Upper lobe of right lung (tissue), 1 donor: ENCODE measurements at places on chromosomes 5 and 9.

GRCh38 chr5:40680741-40681362 is 1.1 kb downstream of the PTGER4 start:
- peak; percentile 67 for DNase-seq

- no peak for DNase-seq
These were observed 12.3 kb upstream of the KCNIP1 start for GRCh38 chr5:170491479-170491878.

DNA sequence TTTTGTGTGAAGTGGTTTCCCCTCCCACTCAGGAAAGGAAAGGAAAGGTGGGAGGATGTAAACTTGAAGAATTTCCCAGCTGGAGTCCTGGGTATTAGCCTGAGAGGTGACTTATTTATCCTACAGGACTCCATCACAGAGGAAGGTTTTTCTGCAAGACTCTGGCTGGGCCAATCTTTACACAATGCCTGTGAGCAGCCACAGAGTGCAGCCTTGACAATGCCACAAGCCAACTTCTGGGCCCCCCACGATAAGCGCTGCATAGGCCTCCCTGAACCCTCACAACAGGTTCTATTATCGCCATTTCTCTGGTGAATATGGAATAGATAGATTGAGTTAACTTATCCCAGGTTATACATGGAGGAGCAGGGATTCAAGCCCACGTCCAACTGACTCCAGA is 12.4 kb downstream of the TTC39B start:
- no peak for DNase-seq

GRCh38 chr9:5917888-5918287 is 27.2 kb downstream of the MLANA start:
- no peak for DNase-seq

- DNase-seq = no peak
These were observed 95.1 kb downstream of the IQGAP2 start for GRCh38 chr5:76497986-76498717.

GRCh38 chr5:95912029-95912428 is 49.6 kb downstream of the ELL2 start:
- no peak for DNase-seq

DNA sequence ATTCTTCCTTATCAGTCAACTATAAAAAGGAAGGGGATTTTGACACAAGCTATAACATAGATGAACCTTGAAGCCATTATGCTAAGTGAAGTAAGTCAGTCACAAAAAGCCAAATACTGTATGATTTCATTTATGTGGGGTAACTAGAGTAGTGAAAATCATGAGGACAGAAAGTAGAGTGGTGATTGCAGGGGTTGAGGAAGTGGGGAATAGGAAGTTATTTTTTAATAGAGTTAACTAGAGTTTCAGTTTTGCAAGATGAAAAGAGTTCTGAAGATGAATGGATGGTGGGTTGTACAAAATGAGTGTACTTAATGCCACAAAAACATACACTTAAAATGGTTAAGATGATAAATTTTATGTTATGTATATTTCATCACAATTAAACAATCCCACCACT is 65.4 kb upstream of the FAM174A start:
- DNase-seq = no peak

DNA sequence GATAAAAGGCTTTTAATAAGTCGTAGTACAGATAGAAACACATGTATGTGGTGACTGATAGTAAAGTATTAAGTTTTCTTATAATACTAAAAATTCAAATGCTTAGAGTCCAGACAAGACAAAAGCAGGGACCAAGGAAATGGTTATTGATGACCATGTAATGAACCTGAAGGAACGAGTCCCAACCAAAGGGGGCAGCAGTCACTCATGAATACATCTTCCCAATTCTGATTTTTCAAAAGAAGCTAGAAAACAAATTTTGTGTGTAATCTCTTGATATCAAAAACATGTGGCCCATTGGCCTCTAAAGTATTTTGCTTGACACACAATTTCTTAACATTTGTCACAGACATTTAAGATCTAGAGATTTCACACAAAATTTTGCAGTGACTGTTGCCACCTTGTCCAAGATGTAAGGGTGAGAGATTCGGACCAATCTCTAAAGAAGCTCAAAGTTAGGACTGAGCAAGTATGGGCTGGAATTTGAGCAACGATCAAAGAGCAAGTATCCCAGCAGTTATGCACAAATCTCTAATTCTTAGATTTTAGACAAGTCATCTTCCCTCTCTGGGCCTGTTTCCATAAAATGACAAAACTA is 66.8 kb downstream of the ARL15 start:
- no peak for DNase-seq

GRCh38 chr5:10593531-10594181 is 29.8 kb downstream of the ANKRD33B start:
- no peak for DNase-seq

DNA sequence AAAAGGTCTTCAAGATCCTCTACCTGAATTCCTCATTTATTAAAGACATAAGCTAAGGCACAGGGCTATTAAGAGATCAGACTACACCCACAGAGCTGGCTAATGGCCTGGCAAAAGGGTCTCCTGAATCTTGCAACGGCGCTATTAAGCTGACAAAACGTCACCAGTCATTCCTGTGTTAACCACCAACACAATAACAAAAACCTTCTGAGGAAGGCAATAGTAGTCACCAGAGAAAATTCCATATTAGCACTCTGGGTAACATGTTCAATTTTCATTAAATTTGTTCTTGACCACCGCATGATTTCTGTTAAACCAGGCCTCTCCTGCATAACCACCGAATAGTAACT is 77.0 kb downstream of the GNAQ start:
- DNase-seq = no peak

DNA sequence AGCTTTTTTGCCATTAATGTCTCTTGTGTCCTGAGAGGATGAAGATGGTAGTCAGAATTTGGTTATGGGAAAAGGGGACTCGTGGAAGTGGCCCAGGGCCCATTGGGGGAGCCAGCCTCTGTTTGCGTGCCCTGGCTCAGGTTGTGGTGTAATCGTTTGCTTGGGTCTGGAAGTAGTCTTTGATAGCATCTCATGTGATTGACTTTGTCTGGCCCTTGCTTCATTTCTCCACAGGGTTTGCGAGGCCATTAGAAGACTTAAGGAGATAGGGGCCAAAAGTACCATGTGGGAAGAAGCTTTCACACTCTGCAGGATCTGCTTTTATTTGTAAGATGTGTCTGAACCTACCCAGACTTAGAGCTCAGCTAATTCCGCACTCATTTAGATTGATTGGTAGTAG is 114.5 kb downstream of the FGF1 start:
- no peak for DNase-seq

- DNase-seq = no peak
These were observed 8.4 kb upstream of the RGS7BP start for GRCh38 chr5:64497386-64497785.

DNA sequence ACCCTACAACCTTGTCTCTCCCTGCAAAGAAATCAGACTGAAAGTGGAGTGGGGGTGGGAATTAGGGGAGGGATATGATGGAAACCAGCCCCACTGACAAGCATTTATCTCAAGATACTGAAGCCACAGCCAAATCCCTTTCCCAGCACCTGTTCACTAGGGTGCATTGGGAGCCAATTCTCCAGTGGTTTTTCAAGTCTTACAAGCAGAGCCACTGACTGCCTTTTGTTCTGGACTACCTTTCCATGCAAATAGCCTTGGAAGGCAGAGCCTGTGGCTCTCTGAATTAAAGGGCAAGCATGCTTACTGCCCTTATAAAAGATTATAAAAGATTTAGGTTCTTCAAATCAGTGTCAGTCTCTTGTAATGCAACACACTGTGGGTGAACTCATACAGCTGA is 8.8 kb upstream of the GGTA1 start:
- no peak for DNase-seq

DNA sequence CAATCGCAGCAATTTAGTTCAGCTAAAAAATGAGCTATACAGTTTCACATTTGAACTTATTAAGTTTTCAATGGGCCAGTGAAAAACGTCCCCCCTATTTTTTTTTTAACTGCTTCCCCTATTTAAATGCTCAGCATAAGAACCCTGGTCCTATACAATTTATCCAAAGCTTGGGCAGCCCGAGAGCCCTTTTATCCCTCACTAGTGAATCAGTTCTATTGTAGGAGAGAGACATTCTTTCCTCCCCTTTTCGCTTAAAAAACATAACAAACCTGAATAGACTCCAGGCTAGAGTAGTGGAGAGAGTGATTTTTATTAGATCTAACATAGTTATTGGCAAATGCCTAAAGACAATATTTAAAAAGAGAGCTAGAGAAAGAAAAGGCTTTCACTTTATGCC is 1.4 kb downstream of the LIX1 start:
- DNase-seq = no peak

GRCh38 chr5:65030056-65030455 is 261.3 kb downstream of the CWC27 start:
- DNase-seq = no peak

DNA sequence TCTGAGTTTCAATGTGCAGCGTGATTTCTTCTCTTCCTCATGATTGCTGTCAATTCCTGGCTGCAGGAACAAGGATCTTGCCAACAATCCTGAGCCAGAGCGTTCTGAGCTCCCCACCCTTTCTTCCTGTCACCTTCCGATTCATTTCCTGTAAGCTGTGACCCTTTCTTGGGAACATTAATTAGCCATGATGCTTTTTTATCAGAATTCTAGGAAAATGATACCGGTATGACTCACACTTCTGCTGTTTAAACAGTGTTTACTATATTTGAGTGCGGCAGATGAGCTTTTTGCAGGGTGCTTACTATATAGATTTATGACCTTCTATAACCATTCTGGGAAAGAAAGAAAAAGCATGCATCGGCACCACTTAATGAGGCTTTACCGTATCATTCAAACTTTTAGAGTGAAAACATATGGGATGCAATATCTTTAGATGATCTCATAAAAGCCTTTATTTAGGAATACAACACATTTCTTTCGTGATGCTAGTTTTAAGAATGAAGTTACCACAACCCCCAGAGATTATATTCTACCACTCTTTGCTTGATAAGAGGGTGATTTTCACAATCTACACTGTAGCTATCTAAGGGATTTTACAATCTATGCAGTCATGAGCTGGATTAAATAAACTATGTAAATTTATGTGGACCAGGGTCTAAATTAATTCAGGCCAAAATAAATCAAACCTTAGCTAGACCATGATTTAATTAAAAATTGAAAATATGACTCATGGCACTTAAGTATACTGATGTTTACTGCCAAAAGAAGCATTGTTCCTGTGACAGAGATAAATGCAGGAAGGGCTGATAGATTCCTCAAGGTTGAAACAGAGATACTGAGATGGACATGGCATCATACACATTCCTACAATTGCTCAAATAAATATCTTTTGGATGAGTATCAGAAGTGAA is 38.0 kb upstream of the OSMR start:
- no peak for DNase-seq

DNA sequence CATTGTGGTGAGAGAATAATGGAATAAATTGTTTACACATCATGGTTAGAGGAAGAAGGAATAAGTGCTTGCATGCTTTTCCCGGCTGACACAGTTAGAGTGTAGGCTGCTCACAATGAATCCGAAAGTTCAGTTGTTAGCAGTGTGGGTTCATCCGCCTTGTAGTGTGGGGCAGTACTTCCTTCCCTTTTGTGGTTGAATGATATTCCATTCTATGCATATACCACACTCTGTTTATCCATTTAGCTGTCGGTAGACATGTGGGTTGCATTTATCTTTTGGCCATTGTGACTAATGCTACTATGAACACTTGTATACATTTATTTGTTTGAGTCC is 84.0 kb downstream of the COL5A1 start:
- DNase-seq = no peak

GRCh38 chr5:1727571-1727970 is 72.1 kb downstream of the MRPL36 start:
- DNase-seq = peak; percentile 48

GRCh38 chr9:84668196-84669012 is 1.1 kb upstream of the NTRK2 start:
- peak; percentile 76 for DNase-seq

DNA sequence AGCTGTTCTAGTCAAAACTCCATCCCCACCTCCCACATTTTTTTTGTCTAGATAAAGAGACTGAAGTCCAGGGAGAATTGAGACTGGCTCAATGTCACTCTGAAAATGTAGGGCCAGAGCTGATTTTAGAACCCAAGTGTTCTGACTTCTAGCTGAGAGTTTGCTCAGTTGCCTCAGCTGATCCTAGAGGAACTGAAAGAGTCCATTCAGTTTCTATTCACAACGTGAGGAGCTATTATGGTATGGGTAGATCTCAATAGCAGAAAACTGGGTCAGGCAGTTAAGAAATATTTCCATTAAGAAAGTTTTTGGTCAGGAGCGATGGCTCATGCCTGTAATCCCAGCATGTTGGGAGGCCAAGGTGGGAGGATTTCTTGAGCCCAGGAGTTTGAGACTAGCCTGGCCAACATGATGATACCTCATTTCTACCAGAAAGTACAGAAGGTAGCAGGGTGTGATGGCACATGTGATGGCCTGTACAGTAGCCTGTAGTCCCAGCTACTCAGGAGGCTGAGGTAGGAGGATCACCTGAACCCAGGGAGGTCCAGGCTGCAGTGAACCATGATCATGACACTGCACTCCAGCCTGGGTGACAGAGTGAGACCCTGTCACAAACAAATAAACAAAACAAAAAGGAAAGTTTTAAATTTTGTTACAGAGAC is 61.7 kb downstream of the GLRA1 start:
- DNase-seq = no peak

GRCh38 chr9:72855321-72855720 is 97.5 kb downstream of the ALDH1A1 start:
- DNase-seq = no peak

DNA sequence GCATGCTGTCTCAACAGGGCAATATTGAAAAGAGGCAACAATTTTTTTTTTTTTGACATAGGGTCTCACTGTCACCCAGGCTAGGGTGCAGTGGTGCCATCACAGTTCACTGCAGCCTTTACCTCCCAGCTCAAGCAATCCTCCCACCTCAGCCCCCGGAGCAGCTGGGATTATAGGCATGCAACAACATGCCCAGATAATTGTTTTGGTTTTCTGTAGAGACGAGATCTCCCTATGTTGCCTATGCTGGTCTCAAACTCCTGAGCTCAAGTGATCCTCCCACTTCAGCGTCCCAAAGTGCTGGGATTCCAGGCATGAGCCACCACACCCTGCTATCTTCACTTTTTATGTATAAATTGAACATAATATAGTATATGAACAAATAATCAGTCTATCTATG is 47.6 kb downstream of the PRELID2 start:
- no peak for DNase-seq

- DNase-seq = no peak
These were observed 1.6 kb downstream of the PDGFRB start for GRCh38 chr5:150153957-150154617.

DNA sequence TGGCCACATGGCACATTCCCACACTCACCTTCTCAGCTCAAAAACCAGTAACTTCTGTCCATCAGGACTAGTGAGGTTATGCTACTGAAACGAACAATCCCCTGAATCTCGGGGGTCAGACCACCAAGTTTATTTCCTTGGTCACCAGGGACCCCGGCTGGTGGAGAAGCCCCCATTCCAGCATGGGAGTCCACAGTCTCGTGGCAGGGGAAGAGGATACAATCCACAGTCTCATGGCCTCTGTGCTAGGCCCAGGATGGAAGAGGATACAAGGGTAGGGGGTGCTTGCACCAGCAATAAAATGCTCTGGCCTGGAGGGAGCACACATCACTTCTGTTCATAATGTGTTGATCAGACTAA is 7.4 kb upstream of the CARD19 start:
- peak; percentile 21 for DNase-seq

- no peak for DNase-seq
These were observed 62.1 kb downstream of the KLF9 start for GRCh38 chr9:70352356-70352755.
